GM12865 (cell line): ENCODE measurements at places on chromosomes 6 and 20.

DNA sequence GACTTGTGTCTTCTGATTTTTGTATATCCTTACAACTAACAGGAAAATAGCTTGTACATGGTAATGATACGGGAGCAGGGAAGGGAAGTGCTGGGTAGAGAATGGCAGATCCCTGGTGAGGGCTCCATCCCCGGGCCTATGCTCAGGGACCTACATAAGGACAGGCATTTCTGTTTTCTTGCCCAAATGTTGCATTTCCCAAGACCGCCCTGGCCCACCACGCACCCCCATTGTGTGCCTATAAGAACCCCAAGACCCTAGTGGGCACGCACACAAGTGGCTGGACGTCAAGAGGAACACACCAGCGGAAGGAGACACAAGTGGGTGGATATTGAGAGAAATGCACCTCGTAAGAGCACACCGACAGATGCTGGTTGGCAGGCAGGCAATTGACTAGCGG is 616.3 kb upstream of the MAN1A1 start:
- no peak for DNase-seq

DNA sequence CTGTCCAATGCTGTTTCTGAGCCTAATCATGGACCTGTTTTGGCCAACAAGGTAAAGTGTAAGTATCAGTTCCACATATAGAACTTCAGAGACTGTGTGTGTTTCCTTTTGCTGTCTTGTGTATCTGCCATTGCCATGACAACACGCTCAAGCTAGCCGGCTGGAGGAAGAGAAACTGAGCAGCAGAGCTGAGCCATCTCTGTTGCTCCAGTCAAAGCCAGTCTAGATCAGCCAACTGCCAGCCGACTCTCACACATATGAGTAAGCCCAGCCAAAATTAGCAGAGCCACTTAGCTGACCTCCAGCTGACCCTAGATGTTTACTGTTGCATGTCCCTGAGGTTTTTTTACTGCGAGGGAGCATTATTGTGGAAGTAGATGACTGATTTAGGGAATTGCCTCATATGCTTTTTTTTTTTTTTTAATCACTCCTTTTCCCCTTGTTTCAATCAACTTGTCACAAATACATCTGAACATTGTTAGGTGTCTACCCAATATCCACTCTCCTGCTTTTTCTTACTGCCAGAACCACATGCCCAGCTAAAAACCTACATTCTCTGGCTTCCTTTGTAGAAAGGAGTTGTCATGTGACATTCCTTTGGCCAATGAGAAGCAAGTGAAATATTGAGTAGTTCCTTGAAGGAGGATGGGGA is 304.3 kb upstream of the SUPT3H start:
- peak; percentile 99 for DNase-seq

- DNase-seq = no peak
These were observed 41.6 kb downstream of the MRAP2 start for GRCh38 chr6:84074988-84075781.

- no peak for DNase-seq
These were observed 271.7 kb downstream of the RFPL4B start for GRCh38 chr6:112618849-112619248.

- no peak for DNase-seq
These were observed 89.1 kb downstream of the AIG1 start for GRCh38 chr6:143149771-143150170.

GRCh38 chr6:39260456-39260855 is 31.2 kb upstream of the KCNK5 start:
- DNase-seq = no peak
